ENCODE measurements at places on chromosomes 2 and 18.

DNA sequence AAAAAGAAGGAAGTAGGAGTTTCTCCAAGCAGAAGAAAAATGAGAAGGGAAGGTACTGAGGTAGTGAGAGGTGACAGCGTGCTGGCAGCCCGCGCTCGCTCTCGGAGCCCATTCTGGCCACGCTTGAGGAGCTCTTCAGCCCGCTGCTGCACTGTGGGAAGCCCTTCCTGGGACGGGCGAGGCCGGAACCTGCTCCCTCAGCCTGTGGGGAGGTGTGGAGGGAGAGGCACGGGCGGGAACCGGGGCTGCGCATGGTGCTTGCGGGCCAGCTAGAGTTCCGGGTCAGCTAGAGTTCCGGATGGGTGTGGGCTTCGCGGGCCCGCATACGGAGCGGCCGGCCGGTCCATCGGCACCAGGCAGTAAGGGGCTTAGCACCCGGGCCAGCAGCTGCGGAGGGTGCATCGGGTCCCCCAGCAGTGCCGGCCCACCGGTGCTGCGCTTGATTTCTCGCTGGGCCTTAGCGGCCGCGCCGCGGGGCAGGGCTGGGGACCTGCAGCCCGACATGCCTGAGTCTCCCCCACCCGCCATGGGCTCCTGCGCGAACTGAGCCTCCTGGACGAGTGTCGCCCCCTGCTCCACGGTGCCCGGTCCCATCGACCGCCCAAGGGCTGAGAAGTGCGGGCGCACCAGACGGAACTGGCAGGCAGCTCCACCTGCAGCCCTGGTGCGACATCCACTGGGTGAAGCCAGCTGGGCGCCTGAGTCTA lies 11.1 kb upstream of the CYS1 start:
- DNase-seq = no peak

- DNase-seq = no peak
Observed at GRCh38 chr18:78586586-78586985, 393.0 kb upstream of the SALL3 start.

DNA sequence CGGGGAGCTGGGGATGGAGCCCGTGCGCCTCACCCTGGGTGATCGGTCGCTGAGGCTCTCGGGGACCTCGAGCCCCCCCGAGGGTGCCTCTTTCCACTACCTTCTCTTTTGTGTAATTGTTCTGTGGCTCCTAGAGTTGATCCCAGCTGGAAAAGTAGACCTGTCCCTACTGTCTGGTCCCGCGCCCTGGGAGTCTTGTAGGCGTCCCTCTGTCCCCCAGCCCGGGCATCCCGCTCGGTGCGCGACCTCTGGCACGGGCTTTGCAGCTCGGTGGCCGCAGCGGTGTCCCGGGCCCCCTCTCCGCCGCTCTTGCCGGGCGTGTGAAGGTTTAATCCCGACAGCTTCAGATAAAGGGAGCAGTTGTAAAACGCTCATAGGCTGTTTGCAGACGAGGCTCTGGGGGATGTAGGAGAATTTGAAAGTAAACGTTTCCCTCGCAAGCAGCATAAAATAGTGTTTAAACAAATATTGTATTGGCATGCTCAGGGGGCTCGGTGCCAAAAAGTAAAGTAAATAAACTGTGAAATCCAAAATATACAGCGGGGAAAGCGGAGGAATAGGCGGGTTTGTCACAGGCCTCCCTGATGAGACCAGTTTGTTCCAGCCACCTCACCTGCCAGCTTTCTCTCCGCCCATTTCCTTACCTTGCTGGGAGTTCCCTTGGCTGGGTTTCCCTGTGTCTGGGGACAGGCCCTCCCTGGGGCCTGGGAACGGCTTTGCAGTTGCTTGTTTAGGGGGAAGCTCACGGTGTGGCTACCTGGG lies 1.9 kb downstream of the GLI2 start:
- no peak for DNase-seq

GRCh38 chr2:154713675-154714074 lies 15.2 kb downstream of the KCNJ3 start:
- no peak for DNase-seq
